ENCODE measurements at places on chromosomes 12 and 14.

- no peak for DNase-seq
Measured at GRCh38 chr14:94458558-94459205, 6.1 kb upstream of the SERPINA11 start.

DNA sequence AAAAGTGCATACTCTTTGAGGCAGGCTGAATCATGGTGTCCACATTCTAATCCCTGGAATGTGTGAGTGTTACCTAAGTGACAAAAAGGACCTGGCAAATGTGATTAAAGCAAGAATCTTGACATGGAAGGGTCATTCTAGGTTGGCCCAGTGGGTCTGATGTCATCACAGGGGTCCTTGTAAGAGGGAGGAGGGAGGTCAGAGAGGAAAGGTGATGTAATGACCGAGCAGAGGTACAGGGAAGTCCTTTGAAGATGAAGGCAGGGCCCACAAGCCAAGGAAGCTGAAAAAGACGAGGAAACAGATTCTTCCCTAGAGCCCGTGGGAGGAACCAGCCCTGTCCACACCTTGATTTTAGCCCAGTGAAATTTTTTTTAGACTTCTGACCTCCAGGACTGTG is 60.1 kb downstream of the MAP1LC3B2 start:
- no peak for DNase-seq

- peak; percentile 90 for DNase-seq
Measured at GRCh38 chr12:54398995-54399793, 14.7 kb upstream of the ZNF385A start.

GRCh38 chr14:94682736-94683135 is 70.5 kb downstream of the SERPINA3 start:
- no peak for DNase-seq

- DNase-seq = no peak
Measured at GRCh38 chr12:94561943-94562411, 88.4 kb downstream of the TMCC3 start.

DNA sequence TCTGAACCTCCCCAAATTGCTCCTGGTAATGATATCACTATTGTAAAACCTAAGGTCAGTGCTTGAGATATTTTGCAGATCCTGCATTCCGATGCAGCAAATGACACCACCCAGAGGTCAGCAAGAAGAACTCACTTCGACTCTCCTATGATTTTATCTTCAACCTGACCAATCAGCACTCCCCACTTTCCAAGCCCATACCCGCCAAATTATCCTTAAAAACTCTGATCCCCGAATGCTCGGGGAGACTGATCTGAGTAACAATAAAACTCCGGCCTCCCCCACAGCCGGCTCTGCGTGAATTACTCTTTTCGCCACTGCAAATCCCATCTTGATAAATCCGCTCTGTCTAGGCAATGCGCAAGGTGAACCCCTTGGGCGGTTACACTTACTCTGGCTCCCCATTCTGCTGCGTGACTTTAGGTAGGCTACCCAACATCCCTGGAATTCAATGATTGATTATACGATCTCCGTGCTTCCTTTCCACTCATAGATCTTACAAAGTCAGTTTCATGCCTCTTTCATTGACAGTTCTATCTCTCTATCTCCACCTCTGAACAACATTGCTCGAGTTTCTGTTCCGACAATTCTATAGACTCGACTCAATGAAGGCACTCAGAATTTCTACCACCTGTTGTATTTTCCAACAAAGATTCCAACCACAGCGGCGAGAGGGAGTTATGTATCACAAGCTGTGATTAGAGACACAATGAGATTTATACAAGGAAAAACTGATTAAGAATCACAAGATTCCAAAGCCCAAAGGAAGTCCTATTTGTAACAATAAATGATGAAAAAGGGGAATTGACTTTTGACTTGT is 939 bp downstream of the NPC2 start:
- no peak for DNase-seq

GRCh38 chr14:64719601-64720000 is 15.4 kb downstream of the PLEKHG3 start:
- no peak for DNase-seq

DNA sequence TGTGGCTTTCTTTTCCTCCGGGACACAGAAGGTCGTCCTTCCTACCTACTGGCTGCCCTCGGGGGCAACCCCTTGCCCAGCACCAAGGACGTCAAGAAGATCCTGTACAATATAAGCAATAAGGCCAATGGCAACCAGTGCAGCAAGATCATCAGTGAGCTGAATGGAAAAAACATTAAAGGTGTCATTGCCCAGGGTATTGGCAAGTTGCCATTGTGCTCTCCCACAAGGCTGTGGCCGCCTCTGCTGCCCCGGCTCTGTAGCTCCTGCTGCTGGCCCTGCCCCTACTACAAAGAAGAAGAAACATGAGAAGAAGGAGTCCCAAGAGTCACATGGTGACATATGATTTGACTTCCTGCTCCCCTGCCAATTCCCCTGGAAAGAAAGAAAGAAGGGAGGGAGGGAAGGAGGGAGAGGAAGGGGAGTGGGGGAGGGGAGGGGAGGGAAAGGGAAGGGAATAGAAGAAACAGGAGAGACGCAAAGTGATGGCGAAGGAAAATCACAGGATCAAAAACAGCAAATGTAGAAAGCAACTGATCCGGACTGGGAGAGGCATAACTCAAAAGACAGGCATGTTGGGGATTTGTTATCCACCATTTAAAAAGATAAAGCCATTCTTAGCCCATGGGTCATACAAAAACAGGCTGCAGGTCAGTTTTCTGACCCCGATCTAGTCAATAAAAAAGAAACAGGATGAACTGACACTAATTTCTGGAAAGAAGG is 61.3 kb upstream of the RESF1 start:
- peak; percentile 30 for DNase-seq

DNA sequence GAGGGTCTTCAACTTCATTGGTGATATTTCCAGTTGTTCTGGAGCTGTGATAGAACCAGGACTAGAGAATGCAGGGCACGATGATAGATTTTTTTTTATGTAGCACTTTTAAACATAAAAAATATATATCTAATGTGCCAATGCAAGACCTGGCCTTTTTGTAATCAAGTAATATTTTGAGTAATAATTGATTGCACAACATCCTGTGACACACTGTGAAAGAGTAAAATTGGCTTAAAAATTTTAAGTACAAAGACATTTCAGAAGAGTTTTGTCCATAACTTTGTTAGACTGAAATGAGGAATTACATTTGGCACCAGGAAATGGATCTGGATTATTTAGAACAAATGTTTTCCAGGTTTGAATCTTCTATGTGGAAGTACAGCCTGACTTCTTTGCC is 22.1 kb downstream of the PRKCH start:
- no peak for DNase-seq

- peak; percentile 36 for DNase-seq
Measured at GRCh38 chr14:34722723-34723545, 8.5 kb upstream of the CFL2 start.

DNA sequence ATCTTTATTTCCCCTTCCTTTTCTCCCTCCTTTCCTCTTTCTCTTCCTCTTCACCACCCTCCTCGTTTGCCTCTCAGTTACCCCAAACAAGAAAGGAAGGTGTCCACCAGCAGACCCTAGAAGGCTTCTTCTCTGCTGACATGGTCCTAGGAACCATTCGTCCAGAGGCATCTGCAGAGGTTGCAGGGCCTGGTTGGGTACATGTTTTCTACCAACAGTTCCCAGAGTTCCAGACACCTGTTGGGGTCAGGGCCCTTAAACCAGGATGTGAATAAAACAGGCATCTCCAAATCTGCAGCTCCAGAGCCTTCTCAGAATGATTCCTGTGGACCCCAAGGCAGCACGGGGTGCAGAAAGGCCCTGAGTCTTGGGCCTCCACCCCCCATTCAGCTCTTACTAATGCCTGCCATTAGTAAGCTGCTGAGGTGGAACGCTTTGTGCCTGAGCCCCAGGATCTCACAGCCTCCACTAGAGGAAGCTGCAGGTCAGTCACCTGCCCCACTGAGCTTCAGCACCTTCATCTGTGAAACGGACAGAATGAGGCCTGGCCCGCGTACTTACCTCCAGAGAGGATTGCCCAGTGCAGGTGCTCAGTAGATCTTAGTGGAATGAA is 130.4 kb downstream of the DICER1 start:
- no peak for DNase-seq

Measured in stimulated activated CD4-positive, alpha-beta T cell treated with anti-CD3 and anti-CD28 coated beads, Interleukin-4, amount 100 ng/mL, for 24 hours (primary cell).